ENCODE measurements at places on chromosomes 3 and 15.

DNA sequence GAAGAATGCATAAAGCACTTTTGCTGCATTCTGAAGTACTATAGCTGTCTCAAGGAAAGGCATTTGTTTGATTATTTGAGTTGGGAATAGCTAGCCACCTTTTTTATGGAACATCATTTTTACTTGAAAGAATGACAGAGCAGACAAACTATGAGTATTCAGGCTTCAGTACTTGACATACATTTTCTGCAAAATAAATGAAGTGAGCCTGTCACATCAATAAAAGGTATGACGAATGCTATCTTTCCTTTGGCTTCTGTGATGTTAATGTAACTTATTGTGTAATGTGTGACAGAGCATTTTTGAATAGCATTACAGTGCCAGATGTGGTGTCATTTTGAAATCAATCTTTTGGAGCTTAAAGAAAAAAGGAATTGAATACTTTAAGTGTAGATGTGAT lies 440.3 kb upstream of the ONECUT1 start:
- no peak for DNase-seq

- no peak for DNase-seq
Observed at GRCh38 chr15:100714749-100715342, 112.5 kb downstream of the ASB7 start.

DNA sequence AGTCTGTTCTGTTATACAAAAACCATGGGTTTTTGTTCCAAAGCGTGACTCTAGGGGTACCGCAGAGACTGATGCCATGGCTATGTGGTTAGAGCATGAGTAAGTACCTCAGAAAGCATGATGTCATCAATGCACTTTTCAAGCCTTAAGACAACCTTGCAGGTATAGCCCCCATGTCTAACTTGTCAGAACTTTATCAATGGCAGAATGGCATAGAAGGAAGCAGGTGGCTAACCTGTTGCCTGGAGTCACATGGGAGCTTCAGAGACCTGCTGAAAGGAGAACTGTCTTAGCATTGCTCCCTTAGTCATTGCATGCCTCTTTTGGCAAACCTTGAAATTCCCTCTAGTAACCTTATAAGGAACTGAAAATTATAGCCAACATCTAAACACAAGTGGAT lies 52.5 kb downstream of the EOMES start:
- DNase-seq, result no peak

DNA sequence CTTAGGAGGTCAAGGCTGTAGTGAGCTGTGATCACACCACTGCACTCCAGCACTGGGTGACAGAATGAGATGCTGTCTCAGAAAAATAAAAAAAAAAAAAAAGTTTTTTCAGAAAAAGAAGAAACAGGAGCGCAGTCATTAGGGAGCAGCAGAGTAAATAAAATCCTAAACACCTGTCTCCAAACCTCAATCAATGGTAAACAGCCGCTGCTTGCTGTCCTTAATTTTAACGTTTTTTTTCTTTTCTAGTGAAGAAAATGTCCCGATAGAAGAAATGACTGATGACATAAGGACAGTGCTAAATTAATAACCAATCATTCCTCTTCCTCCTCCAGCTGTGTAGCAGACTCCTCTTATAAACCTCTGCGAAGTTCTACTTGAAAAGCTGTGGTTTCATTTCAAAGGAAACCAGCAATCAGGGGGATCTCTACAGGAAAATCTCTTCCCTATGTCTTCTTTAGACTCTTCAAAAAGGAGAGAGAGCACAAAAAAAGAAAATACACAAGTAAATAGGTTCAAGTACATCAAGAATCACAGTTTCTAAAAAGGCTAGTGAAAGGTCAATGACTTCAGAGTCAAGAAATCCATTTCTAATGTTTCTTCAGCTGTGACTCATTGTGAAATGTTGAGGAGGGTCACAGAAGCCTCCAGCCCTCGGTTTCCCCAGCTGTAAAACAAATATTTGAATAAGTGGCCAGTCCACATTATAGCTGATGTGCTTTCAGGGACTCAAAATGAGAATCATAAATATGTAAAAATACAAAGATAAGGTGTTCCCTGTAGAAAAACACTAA lies 127.6 kb downstream of the TMCO5A start:
- DNase-seq, result no peak

GRCh38 chr3:46670000-46670890 lies 23.2 kb downstream of the ALS2CL start:
- DNase-seq, result peak; percentile 8

DNA sequence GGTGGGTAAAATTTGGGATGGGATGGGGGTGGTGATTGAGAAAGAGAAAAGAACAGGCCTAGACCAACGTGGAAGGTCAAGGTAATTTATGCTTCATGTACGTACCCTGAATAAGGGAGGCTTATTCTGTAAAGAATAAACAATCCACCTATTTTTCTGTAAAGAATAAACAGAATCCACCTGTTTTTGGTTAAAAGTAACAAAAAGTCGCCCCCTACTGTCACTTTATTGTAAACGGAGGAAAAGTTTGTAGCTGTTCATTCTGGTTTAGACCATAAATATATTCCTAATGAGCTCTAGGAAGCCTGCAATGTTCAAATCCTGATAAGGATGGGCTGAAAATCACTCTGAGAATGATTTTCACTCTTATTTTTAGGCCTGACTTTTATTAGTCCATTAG lies 23.5 kb upstream of the SQOR start:
- DNase-seq, result no peak

GRCh38 chr3:45426161-45426560 lies 37.8 kb downstream of the LARS2 start:
- no peak for DNase-seq

GRCh38 chr3:178200316-178200715 lies 335.9 kb upstream of the KCNMB2 start:
- no peak for DNase-seq

- no peak for DNase-seq
Observed at GRCh38 chr15:32786906-32787305, 69.1 kb downstream of the GREM1 start.

DNA sequence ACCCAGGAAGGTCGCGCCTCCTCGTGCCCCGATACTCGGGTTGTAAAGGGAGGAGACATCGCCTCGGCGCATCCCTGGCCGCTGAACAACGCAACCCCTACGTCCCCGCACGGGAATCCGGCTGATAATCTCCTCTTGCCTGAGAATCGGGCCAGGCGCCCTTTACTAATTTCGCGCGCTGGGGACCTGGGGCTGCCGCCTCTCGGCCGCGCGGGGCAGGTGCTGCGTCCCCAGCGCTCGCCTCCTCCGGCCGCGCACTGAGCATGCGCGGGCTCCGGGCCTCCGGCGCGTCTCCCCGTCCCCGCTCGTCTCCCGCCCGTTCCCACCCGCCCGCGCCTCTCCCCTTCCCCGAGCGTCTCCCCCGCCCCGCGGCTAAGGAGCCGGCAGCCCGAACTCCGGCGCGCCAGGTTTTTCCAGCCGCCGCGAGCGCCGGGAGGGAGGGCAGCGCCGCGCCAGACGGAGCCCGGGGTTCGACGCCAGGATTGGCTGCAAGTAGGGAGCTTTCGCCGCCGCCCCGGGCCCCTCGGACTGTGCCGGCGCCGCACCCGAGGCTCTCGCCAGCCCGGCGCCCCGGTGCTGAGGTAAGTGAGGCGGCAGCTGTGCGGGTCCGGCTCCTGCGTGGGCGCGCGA lies at the start of gene CNTN4:
Gene CNTN4, plus strand, starts transcription at position 469 of the 630 bp plus-strand sequence.
- no peak for DNase-seq

GRCh38 chr3:17122758-17123157 lies 238.0 kb downstream of the PLCL2 start:
- DNase-seq, result no peak

DNA sequence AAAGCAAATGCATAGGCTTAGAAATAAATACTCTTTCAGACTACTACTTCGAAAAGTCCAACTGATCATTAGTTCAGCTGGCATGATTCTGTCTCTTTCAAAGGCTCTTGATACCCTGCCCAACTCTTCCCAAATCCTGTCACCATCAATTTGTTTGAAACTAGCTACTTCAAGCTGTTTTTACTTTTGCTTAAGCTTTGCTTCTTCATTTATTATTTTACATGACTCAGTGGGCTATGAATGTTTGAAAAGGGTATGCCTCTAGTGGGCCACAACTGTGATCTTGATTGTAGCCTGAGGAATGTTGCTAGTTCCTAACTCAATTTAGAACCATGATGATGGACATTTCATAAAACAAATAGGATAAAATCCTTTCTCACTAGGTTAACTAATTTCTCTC lies 340.8 kb downstream of the NAALADL2 start:
- DNase-seq, result no peak

- DNase-seq, result no peak
Observed at GRCh38 chr3:169999433-169999832, 32.8 kb downstream of the SEC62 start.

GRCh38 chr3:14242490-14243311 lies 64.1 kb downstream of the LSM3 start:
- DNase-seq, result no peak

GRCh38 chr3:141326626-141327025 lies 41.7 kb upstream of the ZBTB38 start:
- DNase-seq, result no peak

DNA sequence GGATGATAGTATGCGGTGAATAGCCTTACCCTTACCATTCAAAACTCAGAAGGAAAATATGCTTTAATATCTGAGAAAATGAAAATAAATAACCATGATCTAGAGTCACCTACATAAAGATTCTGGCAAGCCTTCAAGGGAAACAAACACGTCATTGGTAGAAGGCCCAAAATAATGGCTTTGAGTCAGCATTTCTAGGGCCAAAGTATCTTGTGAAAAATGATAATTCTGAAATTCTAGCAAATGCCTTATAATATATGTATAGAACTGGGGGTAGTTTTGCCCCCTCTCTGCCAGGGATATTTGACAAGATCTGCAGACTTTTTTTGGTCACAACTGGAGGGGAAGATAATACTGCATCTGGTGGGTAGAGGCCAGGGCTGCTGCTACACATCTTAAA lies 15.4 kb downstream of the PLSCR1 start:
- DNase-seq, result no peak

- no peak for DNase-seq
Observed at GRCh38 chr3:42670051-42670576, 15.2 kb upstream of the KLHL40 start.

DNA sequence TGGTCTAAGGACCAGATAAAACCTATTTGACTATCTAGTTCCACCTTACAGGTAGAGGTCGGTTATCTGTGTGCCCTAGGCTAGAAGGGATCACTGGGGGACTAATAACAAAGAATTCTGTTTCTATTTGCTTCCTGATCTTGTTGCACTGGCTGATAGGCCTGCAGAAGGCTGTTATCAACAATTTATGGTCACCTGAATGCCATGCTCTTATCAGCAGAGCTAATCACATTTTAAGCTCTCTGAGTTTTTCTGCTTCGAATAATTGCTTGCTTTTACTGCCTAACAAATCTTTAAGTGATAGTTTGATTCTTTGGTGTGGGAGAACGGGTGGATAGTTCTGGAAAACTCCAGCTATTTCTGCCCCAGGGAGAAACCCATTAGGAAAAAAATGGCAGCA lies 263.1 kb downstream of the PDZRN3 start:
- DNase-seq, result no peak

GRCh38 chr15:39052323-39052705 lies 487.7 kb upstream of the RASGRP1 start:
- no peak for DNase-seq

DNA sequence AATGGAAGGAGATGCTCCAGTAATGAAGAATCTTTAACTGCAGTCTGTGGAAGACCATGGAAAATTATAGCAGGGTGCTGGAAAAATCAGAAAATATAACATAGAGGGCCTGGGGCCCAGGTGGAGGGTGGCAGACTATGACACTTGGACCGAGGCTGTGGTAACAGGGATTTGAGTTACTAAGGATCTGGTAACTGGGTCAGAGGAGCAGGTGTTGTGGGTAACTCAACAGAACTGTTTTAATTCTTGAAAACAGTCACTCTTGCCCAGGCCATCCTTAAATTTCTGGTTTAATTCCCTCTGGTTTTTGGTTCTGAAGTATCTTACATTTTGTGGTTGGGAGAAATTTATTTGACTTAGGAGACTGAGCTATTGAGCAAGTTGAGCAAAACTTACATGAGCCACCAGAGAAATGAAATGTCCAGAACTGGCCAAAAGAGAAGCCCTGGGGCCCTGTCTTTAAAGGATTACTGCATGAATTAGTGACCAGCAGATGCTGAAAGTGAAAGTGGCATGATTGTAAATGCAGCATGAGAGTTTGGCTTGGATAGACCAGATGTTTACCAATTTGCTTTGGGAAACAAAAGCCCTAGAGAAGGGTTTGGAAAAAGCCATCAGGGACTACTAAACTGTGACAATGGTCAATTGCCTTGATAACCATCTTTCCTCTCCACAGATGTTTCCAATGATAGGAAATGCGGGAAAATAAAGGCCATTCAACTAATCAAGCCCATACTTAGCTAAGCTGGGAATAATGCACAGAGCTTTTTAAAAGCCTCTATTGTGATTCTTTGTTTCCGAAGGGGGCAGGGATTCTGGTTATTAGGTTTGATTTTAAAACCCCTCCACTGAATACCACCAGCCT lies 374.9 kb upstream of the TGFBR2 start:
- DNase-seq, result no peak

GRCh38 chr15:94075349-94075748 lies 156.0 kb upstream of the MCTP2 start:
- no peak for DNase-seq

- DNase-seq, result no peak
Observed at GRCh38 chr3:41029356-41029755, 169.9 kb upstream of the CTNNB1 start.

GRCh38 chr3:30438126-30438525 lies 168.3 kb upstream of the TGFBR2 start:
- DNase-seq, result no peak

- no peak for DNase-seq
Observed at GRCh38 chr3:139689708-139690228, 12.0 kb upstream of the NMNAT3 start.

- no peak for DNase-seq
Observed at GRCh38 chr3:179227349-179227748, 23.6 kb downstream of the KCNMB3 start.

- DNase-seq, result no peak
Observed at GRCh38 chr15:38593524-38593923, 28.9 kb upstream of the RASGRP1 start.

DNA sequence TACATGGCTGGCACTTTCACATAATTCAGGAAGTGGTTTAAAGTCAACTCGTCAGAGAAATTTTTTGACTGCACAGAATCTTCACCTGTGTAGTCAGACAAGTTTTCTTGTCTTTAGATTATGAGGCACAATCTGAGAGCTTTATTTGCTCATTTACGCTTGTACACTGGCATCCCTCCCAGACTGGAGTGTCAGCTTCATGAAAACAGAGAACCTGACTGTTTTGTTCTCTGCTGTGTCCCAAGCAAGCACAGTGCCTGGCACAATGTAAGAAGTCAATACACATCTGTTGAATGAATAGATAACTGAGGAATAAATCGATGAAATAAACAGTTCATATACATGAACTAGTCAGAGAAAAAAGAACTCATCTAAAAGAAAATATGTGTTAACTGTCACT lies 846.1 kb upstream of the CFAP20DC start:
- DNase-seq, result no peak

- DNase-seq, result no peak
Observed at GRCh38 chr3:124579641-124580040, 150.6 kb upstream of the UMPS start.

DNA sequence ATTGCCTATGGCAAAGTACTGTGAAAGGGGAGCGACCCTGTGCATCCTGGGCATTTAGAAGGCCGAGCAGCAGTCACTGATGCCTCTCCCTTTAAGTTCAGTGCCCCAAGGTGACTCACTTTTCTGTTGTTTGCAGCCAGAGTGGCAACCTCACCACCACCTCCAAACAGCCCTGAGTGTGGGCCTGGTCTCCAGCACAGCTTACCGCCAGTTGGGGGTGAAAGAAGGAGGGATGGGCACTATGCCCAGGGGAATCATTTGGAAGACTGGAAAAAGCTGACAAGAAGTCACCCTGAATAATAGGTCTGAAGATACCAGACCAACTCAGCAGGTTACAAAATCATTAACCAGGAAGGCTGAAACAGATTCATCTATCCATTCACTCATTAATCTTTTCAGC lies 571.8 kb downstream of the EPHB1 start:
- DNase-seq, result no peak
